ENCODE measurements at places on chromosomes 2 and 18. TPM values are rescaled to one million over a fixed set of nuclear protein-coding genes. Genes with fewer than 3 reads are reported as not detected.

DNA sequence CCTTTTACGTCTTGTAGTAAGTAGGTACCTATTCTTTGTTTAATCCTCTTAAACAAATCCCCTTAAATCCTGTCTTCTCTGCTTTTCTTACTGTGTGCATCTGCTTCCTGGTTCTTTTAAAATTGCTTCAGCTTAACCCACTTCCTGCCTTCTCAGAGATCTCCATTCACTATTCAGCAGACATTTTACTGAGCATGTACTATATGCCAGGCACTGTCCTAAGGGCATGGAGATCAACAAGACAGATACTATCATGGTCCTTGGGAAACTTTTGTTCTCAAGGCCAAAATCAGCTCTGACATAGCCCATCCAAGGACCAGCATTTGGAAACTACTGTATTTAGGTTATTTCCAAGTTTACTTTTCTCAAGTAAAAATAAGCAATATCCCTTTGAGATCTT lies 227.5 kb downstream of the TPGS2 start:
- no peak overlapping the region for H3K27ac ChIP-seq
- DNase-seq, result no peak
- no peaks in the 10 kb centered on the region for H3K27me3 ChIP-seq

- no peak overlapping the region for H3K4me3 ChIP-seq
- H3K27me3 ChIP-seq, result no peaks in the 10 kb centered on the region
- DNase-seq, result no peak
- H3K27ac ChIP-seq, result no peak overlapping the region
Observed at GRCh38 chr2:203407496-203407895, 79.3 kb downstream of the ABI2 start.

DNA sequence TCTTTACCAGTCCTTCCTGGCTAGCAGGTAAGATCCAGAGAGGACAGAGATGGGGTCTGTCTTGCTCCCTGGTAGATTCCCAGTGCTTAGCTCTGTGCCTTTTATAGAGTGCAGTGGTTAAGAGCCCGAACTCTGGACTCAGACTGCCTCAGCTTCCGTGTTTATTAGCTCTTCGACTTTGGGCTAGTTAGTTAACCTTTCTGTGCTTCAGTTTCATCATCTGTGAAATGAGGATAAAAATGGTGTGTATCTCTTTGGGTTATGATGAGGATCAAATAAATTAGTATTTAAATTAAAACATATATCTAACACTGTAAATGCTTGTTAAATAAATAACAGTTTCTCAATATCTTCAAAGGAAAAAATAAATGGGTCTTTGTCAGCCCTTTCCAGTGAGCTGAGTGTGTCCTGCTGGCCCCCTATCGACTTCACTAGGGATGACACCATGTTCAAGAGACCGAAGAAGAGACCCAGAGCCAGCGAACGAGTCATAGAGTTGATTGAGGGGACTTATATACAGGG lies 38.2 kb downstream of the CERS6 start:
- no peak overlapping the region for H3K4me3 ChIP-seq
- DNase-seq, result no peak
- peaks cover 12% of the 10 kb centered on the region for H3K36me3 ChIP-seq
- peaks cover 48% of the 10 kb centered on the region for H3K4me1 ChIP-seq
- peaks cover 10% of the 10 kb centered on the region for H3K27me3 ChIP-seq

- no peak overlapping the region for H3K4me3 ChIP-seq
- H3K27me3 ChIP-seq, result peaks cover 42% of the 10 kb centered on the region
- no peak for DNase-seq
- no peaks in the 10 kb centered on the region for H3K36me3 ChIP-seq
Observed at GRCh38 chr2:158402665-158403064, 53.9 kb downstream of the CCDC148 start.

- DNase-seq, result no peak
- H3K27ac ChIP-seq, result no peak overlapping the region
- H3K4me3 ChIP-seq, result no peak overlapping the region
- H3K36me3 ChIP-seq, result no peaks in the 10 kb centered on the region
- H3K27me3 ChIP-seq, result no peaks in the 10 kb centered on the region
Observed at GRCh38 chr2:209734805-209735204, 36.8 kb upstream of the UNC80 start.

DNA sequence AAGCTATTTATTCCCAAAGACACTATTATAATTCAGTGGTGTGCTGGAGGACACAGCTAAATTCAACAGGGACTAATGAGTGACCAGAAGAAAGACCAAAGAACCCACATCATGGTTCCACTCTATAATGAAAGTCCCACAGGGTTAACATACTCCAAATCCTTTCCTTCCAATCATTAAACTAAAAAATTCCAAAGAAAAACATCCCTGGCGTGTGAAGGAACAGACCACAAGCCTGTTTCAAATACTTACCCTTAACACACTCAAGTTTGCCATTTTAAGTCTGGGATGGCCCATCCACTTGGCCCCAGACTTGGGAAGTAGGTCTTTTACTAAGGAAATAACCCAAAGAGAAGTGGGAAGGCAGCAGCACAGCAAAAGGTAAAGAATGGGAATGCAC lies 150.1 kb upstream of the CCDC150 start:
- no peak overlapping the region for H3K4me3 ChIP-seq
- no peak overlapping the region for H3K27ac ChIP-seq
- DNase-seq, result no peak
- no peaks in the 10 kb centered on the region for H3K4me1 ChIP-seq

GRCh38 chr2:127219171-127220070 lies 678 bp downstream of the CYP27C1 start:
- H3K4me3 ChIP-seq, result no peak overlapping the region
- no peak overlapping the region for H3K27ac ChIP-seq
- H3K36me3 ChIP-seq, result no peaks in the 10 kb centered on the region
- DNase-seq, result no peak
- peaks cover 62% of the 10 kb centered on the region for H3K27me3 ChIP-seq
- H3K4me1 ChIP-seq, result peaks cover 12% of the 10 kb centered on the region

- H3K4me3 ChIP-seq, result no peak overlapping the region
- no peak overlapping the region for H3K27ac ChIP-seq
- H3K4me1 ChIP-seq, result peaks cover 6% of the 10 kb centered on the region
Observed at GRCh38 chr2:200590090-200590489, 4.3 kb downstream of the AOX1 start.

- no peak overlapping the region for H3K27ac ChIP-seq
- H3K27me3 ChIP-seq, result no peaks in the 10 kb centered on the region
- no peak for DNase-seq
- peaks cover 13% of the 10 kb centered on the region for H3K4me1 ChIP-seq
Observed at GRCh38 chr2:74043345-74044329, 58.9 kb downstream of the TET3 start.

GRCh38 chr18:58026857-58027256 lies 17.2 kb upstream of the NEDD4L start:
- H3K27ac ChIP-seq, result no peak overlapping the region
- no peak overlapping the region for H3K4me3 ChIP-seq
- H3K36me3 ChIP-seq, result no peaks in the 10 kb centered on the region
- H3K4me1 ChIP-seq, result no peaks in the 10 kb centered on the region
- H3K27me3 ChIP-seq, result peaks cover 5% of the 10 kb centered on the region
- no peak for DNase-seq

- H3K27ac ChIP-seq, result no peak overlapping the region
- no peaks in the 10 kb centered on the region for H3K27me3 ChIP-seq
- H3K4me1 ChIP-seq, result no peaks in the 10 kb centered on the region
- H3K36me3 ChIP-seq, result peaks cover 18% of the 10 kb centered on the region
- DNase-seq, result no peak
Observed at GRCh38 chr2:202736826-202737225, 102.1 kb downstream of the FAM117B start.

DNA sequence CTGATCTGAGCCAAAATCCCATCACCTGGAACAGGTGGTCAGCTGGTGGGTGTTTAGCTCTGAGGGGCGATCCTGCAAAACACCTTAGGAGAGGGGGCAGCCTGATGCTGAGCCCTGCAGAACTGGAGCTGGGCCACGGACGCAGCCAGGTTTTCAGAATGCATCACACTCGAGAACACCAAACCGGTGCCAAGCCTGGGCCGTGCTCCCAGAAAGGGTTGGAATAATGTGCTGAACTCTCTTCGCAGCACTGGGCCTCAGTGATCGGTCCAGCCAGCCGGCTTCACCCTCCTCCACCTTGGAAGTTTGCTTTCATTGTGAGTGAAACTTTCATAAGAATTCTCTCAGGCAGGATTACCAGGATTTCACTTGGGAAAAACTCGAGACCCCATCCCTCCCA lies 56.5 kb upstream of the TTC39C start:
- H3K27ac ChIP-seq, result no peak overlapping the region

The SLC5A7 gene
- total RNA-seq, result not detected

The CCDC102B gene
- total RNA-seq, result 1.4 TPM

The GATA6 gene
- total RNA-seq, result not detected

The TAF1B gene
- 29.5 TPM for total RNA-seq

The NAT8 gene
- total RNA-seq, result not detected

The SERPINB3 gene
- not detected for total RNA-seq

The RESP18 gene
- not detected for total RNA-seq
